ENCODE measurements at places on chromosomes 6 and 20.

DNA sequence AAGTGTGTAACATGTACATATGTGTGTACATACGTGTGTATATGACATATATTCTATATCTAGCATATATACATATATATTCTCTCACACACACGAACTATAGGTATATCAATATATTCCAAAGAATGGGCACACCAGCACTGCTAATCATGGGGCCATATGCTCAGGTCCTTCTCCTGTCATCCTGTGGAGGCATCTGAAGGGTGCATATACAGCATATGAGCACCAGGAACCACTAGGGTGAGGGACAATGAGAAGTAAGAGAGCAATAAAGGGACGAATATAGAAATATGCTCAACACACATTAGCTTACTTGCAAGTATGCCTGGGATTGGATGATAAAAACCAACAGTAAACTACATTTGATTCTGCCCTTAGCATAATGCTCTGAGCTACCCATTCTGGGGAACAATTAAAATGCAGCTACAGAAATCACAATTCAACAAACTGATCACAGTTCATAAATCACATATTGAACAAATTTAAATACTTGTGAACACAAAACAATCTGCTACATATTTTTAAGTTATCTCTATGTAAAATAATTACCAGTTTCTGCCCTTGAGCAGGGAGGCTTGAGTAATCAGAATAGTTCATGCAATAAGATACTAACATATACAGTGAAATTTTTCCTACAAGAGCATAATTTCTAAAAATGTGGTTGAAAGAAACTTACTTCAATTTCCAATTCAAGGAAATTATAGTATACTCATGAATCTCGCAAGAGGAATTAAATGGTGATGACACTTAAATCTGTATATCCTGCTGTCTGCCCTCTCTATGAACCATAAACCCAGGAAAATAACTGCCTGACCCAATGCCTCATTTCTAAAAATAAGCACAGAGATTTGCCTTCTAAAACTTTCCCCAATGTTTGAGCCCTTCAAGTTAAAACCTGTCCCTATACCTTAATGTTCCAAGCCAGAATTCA is 272.2 kb upstream of the THEMIS start:
- no peak for DNase-seq

DNA sequence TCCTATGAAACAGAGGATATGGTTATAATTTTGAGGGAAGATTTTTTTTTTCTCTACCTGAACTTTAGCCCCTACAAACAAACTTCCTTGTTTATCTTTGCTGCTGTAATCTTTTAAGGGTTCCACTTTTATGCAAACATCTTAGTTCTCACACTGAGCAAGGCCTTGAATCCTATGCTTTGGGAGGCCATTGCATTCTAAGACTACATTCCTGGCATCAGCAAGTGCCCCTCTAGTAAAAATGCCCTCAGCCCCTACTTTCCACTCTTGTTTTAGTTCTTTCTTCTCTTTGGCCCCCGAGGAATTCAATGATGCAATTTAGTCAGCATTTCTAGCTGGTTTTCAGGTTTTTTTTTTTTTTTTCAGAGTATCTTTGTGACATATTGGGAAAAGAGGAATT is 8.1 kb upstream of the AHI1 start:
- DNase-seq, result no peak

DNA sequence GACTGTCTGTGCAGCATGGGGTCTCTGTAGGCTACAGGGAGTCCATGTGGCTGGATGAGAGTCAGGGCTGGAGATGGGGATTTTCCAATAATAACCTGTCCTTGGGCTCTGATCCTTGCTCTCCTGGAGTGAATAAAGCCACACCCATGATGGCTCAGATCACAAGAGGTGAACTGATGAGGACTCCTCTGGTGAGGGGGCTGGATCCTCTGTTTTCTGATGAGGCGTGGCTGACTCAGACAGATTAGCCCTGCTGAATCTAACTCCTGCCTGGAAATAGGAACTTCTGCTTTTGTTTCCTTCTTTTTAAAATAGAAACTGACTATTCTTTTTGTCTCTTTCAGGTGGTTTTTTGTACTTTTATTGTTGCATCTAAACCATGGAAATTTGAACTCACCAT is 27.0 kb downstream of the CST9L start:
- DNase-seq, result no peak

DNA sequence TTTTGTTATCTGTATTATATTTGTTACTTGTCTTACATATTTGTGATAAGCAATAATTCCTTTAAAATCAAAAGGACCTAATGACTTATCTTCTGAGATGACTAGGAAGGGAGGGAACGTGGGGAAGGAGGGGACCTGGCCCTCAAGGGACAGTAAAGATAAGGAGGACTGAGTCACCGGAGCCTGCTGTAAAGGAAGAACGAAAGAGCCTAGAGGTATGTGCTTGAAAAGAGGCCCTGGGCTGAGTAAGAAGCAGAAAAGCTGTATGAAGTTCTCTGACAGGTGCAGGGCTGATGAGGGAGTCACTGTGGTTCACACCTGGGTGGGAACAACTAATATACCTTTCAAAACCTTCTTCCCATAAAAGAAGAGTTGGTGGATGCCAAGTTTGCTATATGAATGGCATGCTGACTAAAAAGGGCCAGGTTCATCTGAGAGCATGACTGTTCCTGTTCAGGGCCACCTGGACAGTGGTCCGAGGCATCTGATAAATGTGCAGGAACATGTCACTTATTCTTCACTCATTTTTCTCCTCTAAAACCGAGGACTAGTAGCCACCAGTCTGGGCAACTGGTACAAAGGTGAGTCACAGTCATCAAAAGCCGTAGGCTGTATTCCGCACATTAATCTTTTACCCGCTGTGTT is 111.3 kb downstream of the TNFAIP3 start:
- DNase-seq, result no peak

GRCh38 chr20:568673-569415 is 25.3 kb upstream of the CSNK2A1 start:
- DNase-seq, result no peak

GRCh38 chr6:117329926-117330325 is 64.6 kb downstream of the VGLL2 start:
- DNase-seq, result no peak

DNA sequence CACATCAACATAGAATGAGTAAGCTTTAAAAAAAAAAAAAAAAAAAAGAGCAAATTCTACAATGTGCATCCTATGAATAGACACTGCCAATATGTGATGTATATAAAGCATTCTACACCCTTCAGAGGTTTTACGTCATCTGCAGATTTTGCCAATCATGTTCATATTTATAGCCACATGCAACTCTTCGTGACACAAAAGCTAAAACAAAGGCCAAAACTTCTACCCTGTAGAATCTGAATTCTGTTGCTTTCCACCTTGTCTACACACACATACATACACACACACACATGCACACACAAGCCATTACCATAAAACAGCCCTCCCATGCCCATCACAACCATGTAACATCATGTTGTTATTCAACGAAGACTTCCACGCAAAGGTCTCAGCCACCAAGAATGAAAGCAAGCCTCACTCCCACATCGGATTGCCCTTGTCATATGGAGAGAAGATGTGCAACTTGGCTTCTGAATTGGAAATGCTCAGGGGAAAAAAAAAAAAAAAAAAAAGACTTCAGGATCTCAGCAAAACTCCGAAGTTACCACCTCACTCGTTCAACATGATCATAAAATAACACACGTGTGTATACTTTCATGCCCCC is 479.4 kb upstream of the JARID2 start:
- DNase-seq, result no peak

DNA sequence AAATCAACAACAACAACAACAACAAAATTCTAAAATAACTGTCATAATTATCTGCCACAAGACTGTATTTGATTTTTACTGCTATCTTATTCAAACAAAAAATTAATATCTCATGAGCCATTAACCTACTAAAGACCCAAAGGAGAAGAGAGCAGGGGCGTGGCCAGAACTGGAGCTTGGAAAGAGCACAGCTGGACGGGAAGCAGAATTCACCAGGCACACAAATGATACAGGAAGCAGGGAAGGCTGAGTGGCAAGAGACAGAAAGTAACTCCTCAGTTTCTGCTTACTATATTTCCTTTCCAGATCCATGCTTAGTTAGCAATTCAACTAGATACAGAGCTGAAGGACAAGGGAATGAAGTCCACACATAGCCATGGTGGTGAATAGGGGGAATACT is 54.4 kb downstream of the FKBP5 start:
- no peak for DNase-seq

DNA sequence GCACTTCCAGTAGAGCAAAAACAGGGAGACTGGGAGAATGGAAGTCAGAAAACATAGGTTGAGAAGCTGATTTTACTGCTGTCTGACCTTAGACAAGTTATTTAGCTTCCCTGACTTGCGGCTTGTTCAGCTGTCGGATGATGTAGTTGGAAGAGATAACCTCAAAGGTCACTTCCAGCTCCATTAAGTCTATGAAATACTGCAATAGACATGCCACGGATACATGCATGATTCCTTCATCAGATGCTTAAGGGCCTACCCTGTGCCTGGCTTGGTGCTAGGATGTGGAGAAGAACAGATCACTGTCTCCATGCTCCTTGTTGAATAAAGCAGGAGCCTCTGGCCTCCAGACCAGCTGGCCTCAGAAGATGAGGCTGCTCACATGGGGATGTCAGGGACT is 43.7 kb downstream of the FYN start:
- no peak for DNase-seq

DNA sequence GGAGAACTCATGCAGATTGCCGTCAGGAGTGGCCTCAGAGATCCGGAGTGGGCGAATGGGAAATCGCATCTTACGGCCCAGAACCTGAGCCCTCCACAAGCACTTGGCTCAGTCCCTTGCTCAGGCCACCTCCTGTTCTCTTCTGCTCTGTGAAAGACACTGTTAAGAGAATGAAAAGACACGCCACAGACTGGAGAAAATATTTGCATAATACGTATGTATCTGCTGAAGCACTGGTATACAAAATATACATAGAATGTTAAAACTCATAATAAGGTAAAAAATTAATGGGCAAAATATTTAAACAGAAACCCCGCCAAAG is 838 bp upstream of the POM121L2 start:
- DNase-seq, result no peak

DNA sequence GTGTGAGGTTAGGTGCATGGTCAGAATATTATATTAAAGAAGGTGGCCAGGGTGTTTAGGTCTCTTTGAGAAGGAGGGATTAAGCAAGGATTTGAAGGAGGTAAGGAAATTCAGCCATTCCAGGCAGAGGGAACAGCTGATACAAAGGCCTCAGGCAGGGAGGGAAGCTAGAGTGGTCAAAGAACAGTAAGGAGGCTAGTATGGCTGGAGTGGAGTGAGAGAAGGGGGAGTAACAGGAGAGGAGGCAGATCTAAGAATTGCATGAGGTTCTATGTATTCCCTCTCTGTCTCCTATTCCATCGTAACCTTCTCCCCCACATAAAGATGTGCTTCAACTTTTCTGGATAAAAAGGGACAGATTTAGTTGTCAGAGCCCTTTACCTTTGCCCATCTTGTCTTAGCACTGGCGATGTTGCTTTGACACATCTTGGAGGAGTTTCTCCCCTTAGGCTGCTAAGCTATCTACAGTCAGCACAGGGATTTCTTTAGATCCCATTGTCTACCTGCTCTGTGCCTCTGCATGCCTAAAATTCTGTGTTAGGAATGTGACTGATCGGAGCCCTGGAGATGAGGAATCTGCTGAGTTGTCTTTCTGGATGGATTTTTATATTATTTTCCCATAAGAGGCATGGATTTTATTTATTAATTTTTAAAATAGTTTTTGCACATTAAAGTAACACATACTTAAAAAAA is 59.9 kb downstream of the KLHL31 start:
- DNase-seq, result no peak

- no peak for DNase-seq
These were observed 107.8 kb downstream of the COL19A1 start for GRCh38 chr6:69974193-69974592.

- DNase-seq, result no peak
These were observed 50.3 kb upstream of the NAA20 start for GRCh38 chr20:19966840-19967239.

DNA sequence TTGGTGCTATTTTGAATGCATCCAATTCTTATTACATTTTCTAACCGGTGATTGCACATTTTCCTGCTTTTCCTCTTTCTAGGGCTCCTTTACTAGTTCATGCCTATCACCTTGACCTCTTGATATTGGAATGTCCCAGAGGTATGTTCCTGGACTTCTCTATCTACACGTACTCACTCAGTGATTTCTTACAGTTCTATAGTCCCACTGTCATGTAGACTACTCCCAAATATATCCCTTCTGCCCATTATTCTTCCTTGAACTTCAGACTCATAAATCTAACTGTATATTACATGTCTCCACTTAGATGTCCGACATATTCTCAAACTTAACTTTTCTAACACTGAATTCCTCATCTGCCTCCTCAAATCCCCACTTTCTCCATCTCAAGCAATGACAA is 7.2 kb upstream of the AHI1 start:
- DNase-seq, result no peak

Measured in CD4-positive, alpha-beta T cell treated with Interleukin-12 subunit alpha and Interleukin-12 subunit beta, for 1 hour (primary cell).